Activated naive CD8-positive, alpha-beta T cell treated with anti-CD3 and anti-CD28 coated beads, Interleukin-2, amount 50 U/mL, for 24 hours (primary cell): ENCODE measurements at places on chromosomes 12 and 14.

DNA sequence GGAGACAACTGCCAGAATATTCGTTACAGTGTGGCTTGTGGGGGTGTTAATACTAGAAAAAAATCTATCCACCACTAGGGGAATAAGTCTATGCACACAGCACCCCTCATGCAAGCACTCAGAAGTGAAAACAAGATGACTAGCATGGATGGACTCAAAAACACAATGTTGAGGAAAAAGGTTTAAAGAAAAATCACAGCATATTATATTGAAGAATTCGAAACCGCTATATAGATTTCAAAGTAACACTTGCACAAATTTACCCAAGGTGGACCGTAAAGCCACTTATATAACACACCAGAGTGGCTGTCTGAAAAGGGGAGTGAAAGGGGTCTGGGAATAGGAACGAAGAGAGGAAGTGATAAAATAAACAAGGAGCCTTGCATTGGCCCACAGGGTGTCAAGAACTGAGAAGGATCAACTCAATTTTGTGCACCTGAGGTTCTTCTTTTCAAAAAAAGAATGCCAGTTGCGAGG lies 544 bp downstream of the ABCD4 start:
- DNase-seq: no peak

GRCh38 chr14:23071921-23072539 lies 14.7 kb upstream of the CDH24 start:
- DNase-seq: no peak

DNA sequence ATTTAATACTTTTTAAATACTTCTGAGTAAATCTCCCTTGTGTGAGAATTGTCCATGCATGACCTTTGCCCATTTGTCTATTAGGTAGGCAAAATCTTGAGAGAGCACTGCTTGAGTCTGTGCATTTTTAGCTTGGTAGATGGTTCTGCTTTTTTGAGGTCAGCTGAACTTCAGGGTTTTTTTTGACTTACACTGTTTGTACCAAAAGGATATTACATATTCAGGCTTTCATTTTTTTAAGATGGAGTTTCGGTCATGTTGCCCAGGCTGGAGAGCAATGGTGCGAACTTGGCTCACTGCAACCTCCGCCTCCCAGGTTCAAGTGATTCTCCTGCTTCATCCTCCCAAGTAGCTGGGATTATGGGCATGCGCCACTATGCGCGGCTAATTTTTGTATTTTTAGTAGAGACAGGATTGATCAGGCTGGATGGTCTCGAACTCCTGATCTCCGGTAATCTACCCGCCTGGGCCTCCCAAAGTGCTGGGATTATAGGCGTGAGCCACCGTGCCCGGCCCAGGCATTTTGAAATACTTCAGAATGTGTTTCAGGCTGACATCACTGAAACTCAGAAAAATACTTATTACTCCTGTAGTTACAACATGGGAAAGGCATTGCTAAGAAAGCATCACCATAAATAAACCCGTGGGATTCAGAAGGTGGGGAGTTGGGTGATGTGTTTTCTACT lies 11.1 kb downstream of the RASSF3 start:
- no peak for DNase-seq

- DNase-seq: no peak
Observed at GRCh38 chr12:22399464-22400180, 65.1 kb upstream of the ST8SIA1 start.

DNA sequence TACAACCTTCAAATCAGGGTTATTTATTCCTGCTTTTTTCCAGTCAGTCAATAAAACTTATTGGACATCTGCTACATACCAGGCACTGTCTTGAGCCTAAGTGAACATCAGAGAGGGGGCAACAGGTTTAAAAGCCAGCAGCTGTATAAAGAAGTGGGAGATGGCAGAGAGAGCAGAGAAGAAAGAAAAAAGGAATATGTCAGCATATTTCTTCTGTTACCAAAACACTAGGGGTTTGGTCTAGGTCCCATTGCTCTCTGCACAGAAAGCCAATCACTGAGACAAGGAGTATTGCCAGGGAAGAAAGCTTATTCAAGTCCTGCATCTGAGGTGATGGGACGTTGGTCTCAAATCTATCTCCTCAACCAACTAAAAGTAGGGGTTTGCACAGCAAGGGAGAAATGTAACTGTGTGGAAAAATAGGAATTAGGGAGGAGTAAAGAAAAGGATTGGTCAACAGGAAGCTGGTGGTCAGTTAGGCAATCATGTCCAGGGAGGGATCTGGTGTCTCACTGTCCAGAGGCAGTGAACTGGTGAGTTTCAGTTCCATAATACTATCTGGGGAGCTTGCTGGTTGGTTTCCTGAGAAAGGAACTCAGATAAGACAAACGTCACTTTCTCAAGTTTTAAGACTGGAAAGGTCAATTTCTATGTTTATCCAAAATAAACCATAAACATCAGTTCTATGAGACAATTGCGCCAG lies 107.5 kb downstream of the PHLDA1 start:
- no peak for DNase-seq

DNA sequence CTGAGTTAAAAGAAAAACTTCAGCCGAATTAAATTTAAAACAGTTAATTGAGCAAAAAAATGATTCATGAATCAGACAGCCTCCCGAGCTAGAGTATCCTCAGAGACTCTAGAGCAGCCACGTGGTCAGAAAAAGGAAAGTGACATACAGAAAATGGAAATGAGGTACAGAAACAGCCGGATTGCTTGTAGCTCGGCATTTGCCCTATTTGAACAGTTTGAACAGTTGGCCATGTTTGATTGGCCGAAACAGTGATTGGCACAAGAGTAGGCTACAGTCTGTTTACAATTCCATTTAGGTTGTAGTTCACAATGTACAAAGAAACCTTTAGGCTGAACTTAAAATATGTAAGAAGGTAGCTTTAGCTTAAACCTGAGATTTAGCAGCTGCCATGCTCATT lies 12.9 kb upstream of the OXA1L start:
- no peak for DNase-seq

- no peak for DNase-seq
Observed at GRCh38 chr14:51852541-51852940, 7.9 kb upstream of the GNG2 start.

- no peak for DNase-seq
Observed at GRCh38 chr12:132131952-132132351, 12.2 kb downstream of the DDX51 start.

- DNase-seq: no peak
Observed at GRCh38 chr12:103085541-103085940, 128.1 kb downstream of the ASCL1 start.

DNA sequence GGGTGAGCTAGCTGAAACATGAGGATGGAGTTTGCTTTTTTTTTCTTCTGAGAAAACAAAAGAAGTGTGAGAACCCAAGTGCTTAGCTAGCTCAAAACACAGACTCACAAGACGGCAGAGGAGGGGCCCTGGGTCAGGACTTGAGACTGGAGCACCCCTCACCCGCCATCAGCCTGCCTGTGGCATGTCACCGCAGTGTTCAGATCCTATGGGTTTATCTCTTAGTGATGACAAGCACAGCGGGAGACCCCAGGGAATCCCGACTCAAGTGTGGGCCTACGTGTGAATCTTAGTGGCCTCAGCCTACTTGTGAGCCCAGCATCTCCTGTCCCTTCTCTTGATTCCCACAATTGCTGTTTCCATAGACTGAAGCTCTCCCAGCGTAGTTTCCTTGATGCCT lies 22.9 kb downstream of the DYRK4 start:
- DNase-seq: no peak

- DNase-seq: no peak
Observed at GRCh38 chr14:83416476-83416875, 1882.8 kb upstream of the SEL1L start.

DNA sequence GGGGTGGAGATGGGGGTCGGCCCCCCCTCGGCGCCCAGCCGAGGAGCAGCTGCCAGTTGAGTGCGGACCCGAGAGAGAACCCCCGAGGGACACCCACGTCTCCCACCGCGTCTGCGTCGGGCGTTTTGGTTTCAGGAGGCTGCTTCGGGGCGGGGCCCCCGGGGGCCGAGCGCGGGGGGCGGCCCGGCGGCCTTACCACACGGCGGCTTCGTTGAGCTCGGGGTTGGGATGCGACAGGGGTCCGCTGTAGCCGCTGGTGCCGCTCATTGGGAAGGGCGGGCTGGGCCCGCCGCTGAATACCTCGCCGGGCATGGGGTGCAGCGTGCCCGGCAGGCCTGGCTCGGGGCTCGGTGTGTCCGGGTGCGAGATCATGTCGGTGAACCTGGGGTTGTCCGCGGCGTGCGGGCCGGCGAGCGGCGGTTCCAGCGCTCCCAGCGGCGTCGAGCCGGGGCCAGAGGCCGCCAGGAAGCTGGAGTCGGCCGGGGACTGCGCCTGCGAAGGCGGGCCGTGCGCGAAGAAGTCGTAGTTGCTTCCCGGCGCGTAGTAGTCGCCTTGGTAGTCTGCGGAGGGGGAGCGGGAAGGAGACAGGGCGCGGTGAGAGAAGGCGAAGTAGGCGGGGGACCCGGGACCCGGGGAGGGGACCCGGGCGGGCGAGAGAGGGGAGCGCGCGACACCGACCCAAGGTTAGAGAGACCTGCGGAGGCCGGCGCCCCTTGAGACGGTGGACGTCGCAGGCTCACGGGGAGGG lies 8.5 kb downstream of the LHX5 start:
- DNase-seq: no peak

DNA sequence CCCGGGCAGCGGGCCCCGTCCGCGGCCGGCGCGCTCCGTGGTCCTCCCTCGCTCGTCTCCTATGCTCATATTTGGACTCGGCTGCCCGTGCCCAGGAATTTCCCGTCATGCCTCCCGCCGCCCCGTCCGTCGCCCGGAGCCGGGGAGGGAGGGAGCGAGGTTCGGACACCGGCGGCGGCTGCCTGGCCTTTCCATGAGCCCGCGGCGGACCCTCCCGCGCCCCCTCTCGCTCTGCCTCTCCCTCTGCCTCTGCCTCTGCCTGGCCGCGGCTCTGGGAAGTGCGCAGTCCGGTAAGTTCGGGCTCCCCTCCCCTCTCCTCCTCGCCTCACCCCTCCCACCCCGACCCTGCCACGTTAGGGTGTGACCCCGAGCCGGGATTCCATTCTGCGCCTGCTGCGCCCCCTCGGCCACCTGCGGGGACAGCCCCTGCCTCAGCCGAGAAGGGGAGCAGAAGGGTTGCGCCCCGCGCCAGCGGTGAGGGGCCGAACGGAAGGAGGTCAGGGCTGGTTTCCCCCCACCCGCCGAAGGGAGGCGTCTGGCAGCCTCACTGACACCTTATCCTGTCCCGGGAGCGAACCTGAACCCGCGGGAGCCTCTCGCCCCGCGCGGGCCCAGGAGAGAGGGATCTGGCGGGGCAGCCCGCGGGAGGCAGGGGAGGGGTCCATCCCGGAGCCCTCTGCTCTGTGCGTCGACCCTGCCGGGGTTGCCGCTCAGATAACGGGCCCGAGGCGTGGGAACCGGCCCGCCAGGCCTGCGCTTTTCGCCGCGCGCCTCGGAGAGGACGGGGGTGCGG lies at the start of gene MSRB3:
Gene MSRB3, plus strand, starts transcription at position 108 of the 793 bp plus-strand sequence. CDS start 29,897 bp downstream, outside the sequence.
- peak; percentile 20 for DNase-seq

DNA sequence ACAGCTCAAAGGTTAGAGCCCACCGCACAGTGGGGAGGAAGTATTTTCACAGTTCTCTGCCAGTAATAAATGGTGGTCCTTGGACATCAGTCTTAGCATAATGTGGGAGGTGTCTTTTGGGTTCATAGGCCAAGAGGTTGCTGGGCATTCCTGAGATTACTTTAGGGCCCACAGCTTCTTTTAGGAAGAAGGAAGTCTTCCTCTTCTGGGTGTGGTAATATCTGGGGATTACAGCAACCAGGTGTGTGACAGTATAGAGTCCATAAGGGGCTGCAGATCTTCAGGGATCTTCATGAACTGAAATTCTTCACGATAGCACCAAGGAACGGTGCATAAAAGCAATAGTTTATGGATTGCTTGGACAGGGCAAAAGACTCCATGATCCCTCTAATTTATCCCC lies 56.2 kb upstream of the PTGR2 start:
- no peak for DNase-seq

- DNase-seq: no peak
Observed at GRCh38 chr14:62308891-62309290, 546.7 kb downstream of the SNAPC1 start.

- DNase-seq: peak; percentile 33
Observed at GRCh38 chr14:49946320-49947141, 53.6 kb downstream of the ARF6 start.

GRCh38 chr12:13980538-13981295 lies 685 bp downstream of the GRIN2B start:
- no peak for DNase-seq

DNA sequence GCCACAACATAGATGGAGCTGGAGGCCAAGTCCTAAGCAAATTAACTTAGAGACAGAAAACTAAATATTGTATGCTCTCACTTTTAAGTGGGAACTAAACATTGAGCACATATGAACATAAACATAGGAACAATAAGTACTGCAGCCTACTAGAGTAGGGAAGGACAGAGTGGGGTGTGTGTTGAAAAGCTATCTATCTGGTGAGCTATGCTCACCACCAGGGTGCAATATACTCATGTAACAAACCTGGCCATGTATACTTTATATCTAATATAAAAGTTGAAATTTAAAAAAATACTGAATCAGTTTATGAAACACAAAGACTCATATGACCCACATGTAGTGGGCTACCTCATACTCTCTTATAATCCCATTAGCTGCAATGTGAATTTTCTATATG lies 1305.0 kb downstream of the LRFN5 start:
- DNase-seq: no peak

GRCh38 chr12:80625901-80626300 lies 81.5 kb upstream of the MYF6 start:
- no peak for DNase-seq
